ENCODE measurements at places on chromosomes 2 and 18. TPM values are rescaled to one million over a fixed set of nuclear protein-coding genes. Genes with fewer than 3 reads are reported as not detected.
A peak's percentile ranks its signal among the peaks of the same experiment; 100 is the strongest.

DNA sequence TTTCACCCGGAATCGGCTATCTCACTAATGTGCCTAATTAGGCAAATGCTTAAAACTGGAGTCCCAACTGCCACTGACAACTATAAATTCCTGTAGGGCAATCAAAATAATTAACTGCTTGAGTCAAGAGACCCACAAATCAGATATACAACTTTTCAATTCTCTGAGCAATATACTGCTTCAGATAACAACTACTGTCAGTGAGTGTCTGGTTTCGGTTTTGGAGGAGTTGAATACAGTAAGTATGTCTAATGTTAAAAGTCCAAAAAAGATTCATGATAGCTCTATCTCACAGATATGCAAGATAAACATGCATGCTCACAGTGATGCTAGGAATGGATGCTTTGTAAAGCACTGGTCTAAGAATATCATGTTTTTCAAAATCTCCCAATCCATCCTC is 283.3 kb downstream of the NRXN1 start:
- DNase-seq = no peak

DNA sequence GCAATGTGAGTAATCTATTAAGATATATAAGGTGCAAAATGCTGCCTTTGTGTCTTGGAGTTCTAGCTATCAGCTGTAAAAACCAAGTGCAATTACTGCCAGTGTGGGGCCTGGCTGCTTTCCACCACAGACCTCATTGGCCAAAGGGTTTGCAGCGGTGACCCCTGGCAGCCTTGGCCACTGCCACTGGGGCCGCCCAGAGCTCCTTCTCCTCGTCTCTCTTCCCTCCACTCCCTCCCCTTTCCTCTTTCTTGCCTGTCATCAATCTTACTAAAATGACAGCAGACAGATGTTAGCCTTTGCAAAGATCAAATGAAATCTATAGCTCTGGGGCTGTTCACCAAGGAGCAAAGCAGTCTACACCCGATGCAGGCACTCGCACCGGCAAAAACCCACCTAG is 986.3 kb downstream of the BCL11A start:
- DNase-seq = no peak

- DNase-seq = no peak
These were observed 274.9 kb upstream of the VWC2L start for GRCh38 chr2:214135966-214136365.

GRCh38 chr2:53584986-53585385 is 182.6 kb upstream of the CHAC2 start:
- no peak for DNase-seq

THSD7B gene
- total RNA-seq = 0.62 TPM

GRCh38 chr2:37394796-37395555 is 50.5 kb downstream of the QPCT start:
- no peak for DNase-seq

ALPI gene
- not detected for total RNA-seq

DNA sequence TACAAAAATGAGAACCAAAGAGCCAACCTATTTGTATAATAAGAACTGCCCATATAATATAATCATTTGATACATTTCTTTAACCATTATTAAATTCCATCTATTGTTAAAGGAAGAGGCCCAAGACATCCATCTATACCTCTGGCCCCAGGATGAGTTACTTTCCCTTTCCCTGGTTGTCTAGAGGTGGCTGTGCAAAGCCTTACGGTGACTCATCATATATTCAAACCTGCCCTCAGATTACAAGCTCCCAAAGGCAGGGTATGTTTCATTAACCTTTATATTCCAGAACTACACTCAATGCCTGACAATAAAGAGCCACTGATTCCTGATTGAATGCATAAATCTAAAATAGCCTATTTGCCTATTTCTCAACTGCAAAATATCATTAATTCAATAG is 105.8 kb upstream of the PID1 start:
- DNase-seq = no peak

- DNase-seq = no peak
These were observed 2.2 kb downstream of the INO80D start for GRCh38 chr2:206083602-206084438.

UPP2 gene
- not detected for total RNA-seq

TXNDC2 gene
- not detected for total RNA-seq

DNA sequence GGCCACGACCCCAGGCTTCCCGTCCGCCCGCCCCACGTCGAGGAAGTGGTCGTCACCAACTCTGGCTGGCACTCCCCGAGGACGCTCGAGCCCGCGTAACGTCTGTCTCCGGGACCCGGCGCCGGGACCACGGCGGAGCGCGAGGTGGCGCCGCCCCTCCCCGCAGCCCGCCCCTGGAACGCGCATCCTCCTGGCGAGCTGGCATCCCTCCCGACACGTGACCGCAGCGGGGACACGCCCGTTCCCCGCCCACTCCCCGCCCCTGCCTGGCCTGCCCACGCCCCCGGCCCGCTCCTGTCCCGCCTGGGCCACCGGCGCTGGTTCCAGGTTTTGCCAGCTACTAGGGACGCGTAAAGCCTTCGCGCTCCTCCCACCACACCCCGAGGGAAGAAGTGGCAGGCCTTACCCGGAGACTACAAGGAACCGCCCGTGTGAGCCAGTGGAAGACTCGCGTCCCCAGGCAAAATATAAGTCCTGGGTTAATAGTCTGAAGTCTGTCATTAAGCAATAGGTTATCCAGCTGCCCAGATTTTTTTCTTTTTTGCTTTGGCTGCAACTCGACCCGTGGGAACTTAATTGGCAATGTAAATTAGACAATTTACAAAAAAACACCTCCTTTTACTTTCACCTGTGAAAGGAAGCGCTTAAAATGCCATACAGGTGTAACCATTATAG is at the start of gene OSBPL1A:
Gene OSBPL1A, minus strand, starts transcription at position 131 of the 675 bp plus-strand sequence. CDS start 20,291 bp downstream, outside the sequence.
- DNase-seq = peak; percentile 98

CABYR gene
- total RNA-seq = 0.59 TPM

- DNase-seq = no peak
These were observed 103.7 kb upstream of the NABP1 start for GRCh38 chr2:191574232-191574631.

DNA sequence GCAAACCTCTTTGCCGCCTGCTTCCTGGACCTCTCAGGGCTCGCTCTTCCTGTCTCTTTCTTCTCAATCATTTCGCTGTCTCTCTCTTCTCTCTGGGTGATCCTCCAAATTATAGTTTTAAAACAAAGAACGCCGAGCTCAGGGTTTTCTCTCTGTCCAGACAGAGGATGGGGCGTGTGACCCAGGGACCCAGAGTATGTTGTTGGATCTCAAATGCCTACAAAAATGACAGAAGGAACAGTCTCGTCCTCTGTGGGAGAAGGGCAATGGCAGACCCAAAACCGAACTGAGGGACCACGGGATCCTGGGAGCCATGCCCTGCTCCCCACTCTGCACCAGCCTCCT is 88.5 kb downstream of the EIPR1 start:
- no peak for DNase-seq

TTC39C gene
- 9.2 TPM for total RNA-seq

RAB11FIP5 gene
- 38.1 TPM for total RNA-seq

- DNase-seq = no peak
These were observed 97.9 kb downstream of the SCN3A start for GRCh38 chr2:165105926-165106325.

TGFA gene
- total RNA-seq = 0.73 TPM

SLC19A3 gene
- total RNA-seq = 0.38 TPM

APCDD1 gene
- 9.9 TPM for total RNA-seq

FIGLA gene
- not detected for total RNA-seq

DNA sequence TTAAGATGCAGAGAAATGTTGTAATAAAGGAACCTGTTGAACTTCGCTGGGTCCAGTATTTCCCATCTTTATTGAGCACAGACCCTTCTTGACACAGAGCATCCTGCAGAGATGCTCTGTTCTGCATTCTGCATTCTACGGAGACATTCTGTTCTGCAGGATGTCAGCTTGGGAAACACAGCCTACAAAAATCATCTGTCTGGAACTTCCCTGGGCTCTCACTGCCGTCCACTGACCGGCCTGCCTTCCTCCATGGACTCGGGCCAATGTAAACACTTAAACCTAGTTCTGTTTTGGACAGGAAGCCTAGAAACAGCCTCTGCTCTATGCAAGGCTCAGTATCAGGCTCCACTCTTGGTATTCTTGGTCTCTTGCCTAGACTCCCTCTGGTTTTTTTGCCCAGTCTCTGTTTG is 90.0 kb upstream of the PPP1CB start:
- peak; percentile 77 for DNase-seq

ZSWIM2 gene
- total RNA-seq = not detected

All from cardiac septum (tissue), 1 donor.